ENCODE measurements at places on chromosomes 6 and 20. TPM values are rescaled to one million over a fixed set of nuclear protein-coding genes. Genes with fewer than 3 reads are reported as not detected.

DNA sequence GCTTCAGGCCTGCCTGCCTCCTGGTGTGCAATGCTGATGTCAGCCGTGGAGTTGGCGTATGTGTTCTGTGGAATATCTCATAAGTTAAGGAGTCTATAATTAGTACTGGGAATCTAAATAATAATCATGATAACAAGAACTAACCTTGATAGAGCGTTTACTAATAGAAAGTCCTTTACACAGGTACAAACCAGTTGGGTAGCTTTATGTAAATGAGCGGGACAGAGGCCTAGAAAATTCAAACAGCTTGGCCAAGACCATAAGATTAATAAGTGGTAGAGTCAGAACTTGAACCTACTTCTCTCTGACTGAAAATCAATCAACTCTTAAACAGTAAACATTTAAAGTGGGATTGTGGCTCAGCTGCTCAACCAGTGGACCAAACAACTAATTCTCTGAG lies 570.9 kb upstream of the AGPAT4 start:
- no peak overlapping the region for H3K4me3 ChIP-seq
- H3K4me1 ChIP-seq, result no peaks in the 10 kb centered on the region
- no peaks in the 10 kb centered on the region for H3K36me3 ChIP-seq
- H3K27ac ChIP-seq, result no peak overlapping the region
- H3K27me3 ChIP-seq, result no peaks in the 10 kb centered on the region
- no peak for DNase-seq

- H3K36me3 ChIP-seq, result no peaks in the 10 kb centered on the region
- no peaks in the 10 kb centered on the region for H3K4me1 ChIP-seq
- no peak overlapping the region for H3K27ac ChIP-seq
- peaks cover 73% of the 10 kb centered on the region for H3K27me3 ChIP-seq
- no peak for DNase-seq
These were observed 82.9 kb downstream of the LRFN2 start for GRCh38 chr6:40504274-40504673.

The SRC gene
- 4.2 TPM for total RNA-seq

- peaks cover 13% of the 10 kb centered on the region for H3K4me1 ChIP-seq
- no peaks in the 10 kb centered on the region for H3K36me3 ChIP-seq
- no peak for DNase-seq
- peak overlapping the region; percentile 51 for H3K4me3 ChIP-seq
These were observed 643 bp downstream of the DLGAP4 start for GRCh38 chr20:36306553-36307411.

DNA sequence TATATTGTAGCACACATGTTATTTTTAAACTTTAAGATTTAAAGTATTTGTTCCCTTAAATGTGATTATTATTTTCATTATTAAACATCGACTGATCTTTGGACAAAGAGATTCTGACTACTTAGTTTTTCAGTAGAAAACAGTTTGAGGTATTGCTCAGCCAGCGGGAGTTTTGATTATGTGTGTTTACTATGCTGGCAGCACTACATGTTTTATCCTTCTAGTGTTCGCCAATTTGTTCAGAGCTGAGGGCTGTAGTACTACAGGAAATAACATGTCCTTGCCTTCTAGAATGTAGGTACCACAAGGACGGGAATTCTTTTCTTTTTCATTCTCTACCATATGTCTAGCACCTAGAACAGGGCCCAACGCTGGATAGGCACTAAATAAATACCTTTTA lies 11.1 kb upstream of the LCA5 start:
- no peaks in the 10 kb centered on the region for H3K27me3 ChIP-seq
- no peak for DNase-seq
- peaks cover 31% of the 10 kb centered on the region for H3K4me1 ChIP-seq
- H3K4me3 ChIP-seq, result no peak overlapping the region
- H3K27ac ChIP-seq, result no peak overlapping the region

GRCh38 chr20:2740702-2741101 lies 48.1 kb downstream of the EBF4 start:
- DNase-seq, result no peak
- H3K27me3 ChIP-seq, result peaks cover 15% of the 10 kb centered on the region
- H3K27ac ChIP-seq, result no peak overlapping the region
- no peaks in the 10 kb centered on the region for H3K36me3 ChIP-seq
- no peak overlapping the region for H3K4me3 ChIP-seq

DNA sequence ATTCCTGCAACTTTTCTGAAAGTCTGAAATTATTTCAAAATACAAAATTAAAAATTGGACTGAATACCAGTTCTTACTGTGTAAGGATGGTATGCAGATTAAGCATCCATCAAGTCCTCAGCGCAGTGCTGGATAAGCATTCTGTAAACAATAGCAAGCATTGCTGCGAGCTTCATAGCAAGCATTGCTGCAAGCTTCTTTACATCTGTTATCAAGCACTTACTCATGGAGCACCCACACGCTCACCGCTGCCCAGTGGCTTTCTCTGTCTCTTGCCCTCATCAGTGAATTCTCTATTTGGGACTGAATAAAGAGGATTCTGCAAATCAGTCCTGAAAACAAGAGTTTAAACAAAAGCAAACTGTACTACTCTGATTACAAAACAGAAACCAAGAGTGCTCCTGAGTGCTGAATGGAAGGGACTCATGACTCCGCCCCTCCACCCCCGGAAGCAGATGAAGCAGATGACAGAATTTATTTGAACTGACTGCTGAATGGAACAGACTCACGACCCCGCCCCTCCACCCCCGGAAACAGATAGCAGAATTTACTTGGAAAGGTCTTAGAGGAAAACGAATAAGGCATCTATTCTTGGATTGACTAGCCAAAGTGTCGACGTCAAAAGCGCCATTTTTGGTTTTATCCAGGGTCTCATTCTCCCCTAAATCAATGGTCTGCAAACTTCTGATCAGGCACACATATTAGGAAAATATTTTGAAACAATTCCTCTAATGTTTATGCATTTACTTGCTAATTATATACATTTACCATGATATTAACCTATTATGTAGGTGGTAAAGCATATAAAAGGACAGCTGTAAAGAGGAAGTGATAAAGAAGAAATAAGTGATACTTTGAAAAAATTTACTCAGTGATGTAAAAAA lies 22.1 kb upstream of the EYA2 start:
- no peak overlapping the region for H3K27ac ChIP-seq
- peaks cover 40% of the 10 kb centered on the region for H3K27me3 ChIP-seq
- H3K36me3 ChIP-seq, result no peaks in the 10 kb centered on the region
- DNase-seq, result peak; percentile 21

- DNase-seq, result no peak
- no peaks in the 10 kb centered on the region for H3K36me3 ChIP-seq
- no peaks in the 10 kb centered on the region for H3K27me3 ChIP-seq
- H3K4me1 ChIP-seq, result no peaks in the 10 kb centered on the region
These were observed 504.4 kb downstream of the TFAP2B start for GRCh38 chr6:51323056-51323455.

GRCh38 chr6:170159022-170159965 lies 131.6 kb downstream of the DLL1 start:
- H3K4me1 ChIP-seq, result peaks cover 3% of the 10 kb centered on the region
- H3K4me3 ChIP-seq, result no peak overlapping the region
- H3K27ac ChIP-seq, result no peak overlapping the region
- DNase-seq, result no peak
- H3K36me3 ChIP-seq, result no peaks in the 10 kb centered on the region

GRCh38 chr20:8930726-8931125 lies 138.2 kb upstream of the PLCB4 start:
- H3K36me3 ChIP-seq, result no peaks in the 10 kb centered on the region
- peaks cover 22% of the 10 kb centered on the region for H3K4me1 ChIP-seq
- H3K27ac ChIP-seq, result peak overlapping the region; percentile 22
- H3K4me3 ChIP-seq, result no peak overlapping the region
- H3K27me3 ChIP-seq, result no peaks in the 10 kb centered on the region

The MUC21 gene
- total RNA-seq, result not detected

The TXNDC5 gene
- total RNA-seq, result 48.2 TPM

DNA sequence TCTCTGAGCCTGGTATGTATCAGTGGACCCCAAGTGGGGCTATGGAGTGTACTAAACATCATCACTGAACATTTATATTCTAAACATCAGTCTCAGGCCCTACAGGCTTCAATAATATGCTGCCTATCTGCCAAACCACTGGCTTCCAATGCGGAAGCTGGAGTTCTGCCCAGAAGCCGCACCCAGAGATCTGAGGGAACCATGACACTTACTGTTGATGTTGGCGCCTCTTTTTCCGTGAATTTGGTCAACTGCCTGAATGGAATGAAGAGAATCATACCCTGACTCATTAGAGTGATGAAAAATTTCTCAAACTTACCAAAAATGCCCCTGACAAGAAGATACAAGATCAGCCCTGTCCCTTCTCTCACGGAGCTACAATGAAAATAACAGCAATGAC lies 66.2 kb downstream of the SLC22A23 start:
- H3K4me1 ChIP-seq, result peaks cover 9% of the 10 kb centered on the region
- peak; percentile 71 for DNase-seq
- H3K4me3 ChIP-seq, result no peak overlapping the region
- H3K36me3 ChIP-seq, result no peaks in the 10 kb centered on the region

The RFX6 gene
- total RNA-seq, result not detected

The TSPO2 gene
- not detected for total RNA-seq

GRCh38 chr20:58017231-58017969 lies 211.1 kb downstream of the ANKRD60 start:
- H3K36me3 ChIP-seq, result no peaks in the 10 kb centered on the region
- peak overlapping the region; percentile 23 for H3K27ac ChIP-seq
- DNase-seq, result no peak
- peaks cover 37% of the 10 kb centered on the region for H3K4me1 ChIP-seq

The PHACTR3 gene
- 4.3 TPM for total RNA-seq

GRCh38 chr6:117079951-117080350 lies 185.4 kb upstream of the VGLL2 start:
- no peak overlapping the region for H3K4me3 ChIP-seq
- peaks cover 9% of the 10 kb centered on the region for H3K4me1 ChIP-seq
- no peak overlapping the region for H3K27ac ChIP-seq
- H3K27me3 ChIP-seq, result no peaks in the 10 kb centered on the region
- no peak for DNase-seq

- H3K4me3 ChIP-seq, result no peak overlapping the region
- H3K27me3 ChIP-seq, result peaks cover 73% of the 10 kb centered on the region
- no peak overlapping the region for H3K27ac ChIP-seq
- DNase-seq, result no peak
These were observed 290.5 kb upstream of the CDH4 start for GRCh38 chr20:60961551-60961950.

The IMPG1 gene
- not detected for total RNA-seq

- H3K27ac ChIP-seq, result no peak overlapping the region
- H3K4me3 ChIP-seq, result no peak overlapping the region
These were observed 25.5 kb upstream of the OCSTAMP start for GRCh38 chr20:46575937-46576461.

The SOD2 gene
- total RNA-seq, result 1,000 TPM

GRCh38 chr20:23116311-23117089 lies 30.4 kb upstream of the CD93 start:
- peaks cover 5% of the 10 kb centered on the region for H3K27me3 ChIP-seq

DNA sequence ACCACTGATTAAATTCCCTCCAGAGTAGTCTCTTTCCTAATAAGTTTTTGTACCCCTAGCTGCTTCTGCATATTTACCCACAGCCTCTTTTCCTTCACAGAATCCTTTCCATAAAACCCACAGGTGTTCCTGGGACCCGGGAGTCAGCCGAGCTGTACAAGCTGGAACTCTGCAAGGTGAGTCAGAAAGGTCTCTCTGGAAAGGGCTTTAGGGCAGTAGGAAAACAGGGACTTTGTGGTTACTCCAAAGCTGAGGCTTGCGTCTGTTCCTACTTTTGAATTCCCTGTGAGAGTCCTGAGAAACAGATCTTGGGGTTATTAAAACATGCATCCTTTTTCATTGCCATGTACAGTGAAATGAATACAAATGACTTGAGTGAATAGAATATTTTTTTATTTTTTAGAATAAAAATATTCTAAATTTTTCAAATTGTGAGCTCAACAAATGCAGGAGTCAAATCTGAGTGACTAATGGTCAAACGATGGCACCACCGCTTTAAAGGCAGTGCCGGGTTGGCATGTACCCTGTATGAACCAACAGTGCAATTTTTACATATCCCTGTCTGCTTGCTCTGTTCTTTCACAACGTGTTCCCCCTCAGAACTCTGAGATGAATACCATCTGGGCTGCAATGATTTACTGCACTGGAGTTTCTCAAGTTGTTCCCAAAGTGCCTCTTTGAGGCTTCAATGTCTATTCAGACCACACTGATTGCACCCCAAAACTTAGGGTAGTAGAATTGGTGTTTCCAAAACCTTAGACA lies 78.4 kb downstream of the GFRAL start:
- no peak overlapping the region for H3K27ac ChIP-seq
- H3K4me1 ChIP-seq, result no peaks in the 10 kb centered on the region
- H3K27me3 ChIP-seq, result no peaks in the 10 kb centered on the region
- H3K4me3 ChIP-seq, result no peak overlapping the region
- no peaks in the 10 kb centered on the region for H3K36me3 ChIP-seq
- DNase-seq, result no peak

The DEFB124 gene
- total RNA-seq, result not detected

- H3K4me1 ChIP-seq, result peaks cover 14% of the 10 kb centered on the region
- no peaks in the 10 kb centered on the region for H3K36me3 ChIP-seq
- H3K27me3 ChIP-seq, result no peaks in the 10 kb centered on the region
- peak; percentile 2 for DNase-seq
These were observed 166.0 kb downstream of the VEGFA start for GRCh38 chr6:43935921-43936439.

GRCh38 chr20:3559231-3559630 lies 88.4 kb downstream of the ATRN start:
- H3K36me3 ChIP-seq, result peaks cover 23% of the 10 kb centered on the region
- H3K4me3 ChIP-seq, result no peak overlapping the region
- DNase-seq, result no peak
- H3K27ac ChIP-seq, result no peak overlapping the region
- no peaks in the 10 kb centered on the region for H3K4me1 ChIP-seq
- H3K27me3 ChIP-seq, result no peaks in the 10 kb centered on the region
